Esophagus mucosa (tissue), 1 donor: ENCODE measurements at places on chromosomes 4 and X. TPM values are rescaled to one million over a fixed set of nuclear protein-coding genes. Genes with fewer than 3 reads are reported as not detected.
A peak's percentile ranks its signal among the peaks of the same experiment; 100 is the strongest.

GAGE1 gene
- total RNA-seq = not detected

TIMP1 gene
- total RNA-seq = 51.4 TPM

DNA sequence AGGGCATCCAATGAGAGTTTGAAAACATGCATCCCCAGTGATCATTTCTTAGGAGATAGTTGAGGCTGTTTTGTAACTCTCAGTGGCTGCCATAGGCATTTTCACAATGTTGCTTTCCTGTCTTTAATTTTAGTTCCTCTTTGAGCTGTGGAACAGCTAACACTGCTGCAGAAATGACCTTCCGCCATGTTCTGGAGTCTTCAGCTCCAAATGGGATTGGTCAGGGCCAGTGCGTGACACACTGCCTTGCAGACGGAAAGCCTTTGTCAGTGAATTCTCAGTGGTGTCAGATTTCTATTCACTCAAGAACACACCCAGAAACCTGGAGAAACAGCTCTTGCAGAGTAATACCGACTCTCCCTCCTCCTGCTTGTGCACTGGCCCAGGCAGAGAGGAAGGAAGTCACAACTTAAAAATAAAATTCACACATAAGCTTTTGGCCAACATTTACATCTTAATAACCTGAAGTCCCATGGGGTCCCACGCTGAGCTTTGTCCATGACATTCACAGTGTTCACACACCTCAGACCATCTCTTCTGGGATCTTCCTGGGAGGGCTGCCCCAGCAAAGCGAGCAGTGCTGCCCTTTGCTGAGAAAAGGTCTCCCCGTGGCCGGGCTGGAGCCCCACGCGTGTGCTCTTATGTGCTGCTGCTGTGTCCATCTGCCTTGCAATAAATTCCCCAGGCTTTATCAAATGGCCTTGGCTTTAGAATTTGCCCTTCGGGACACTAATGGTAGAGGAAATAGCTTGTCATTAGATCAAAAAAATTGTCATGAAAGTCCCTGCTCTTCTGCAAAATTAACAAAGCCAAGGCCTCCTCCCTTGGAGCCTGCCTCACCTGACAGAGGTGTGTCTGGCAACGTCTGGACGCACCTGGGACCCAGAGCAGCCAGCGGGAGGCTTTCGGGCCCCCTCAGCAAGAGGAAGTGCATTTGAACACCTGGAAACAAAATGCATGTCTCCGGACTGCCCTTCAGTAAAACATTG is 126.8 kb downstream of the IRF2 start:
- ATAC-seq = peak; percentile 87

DNA sequence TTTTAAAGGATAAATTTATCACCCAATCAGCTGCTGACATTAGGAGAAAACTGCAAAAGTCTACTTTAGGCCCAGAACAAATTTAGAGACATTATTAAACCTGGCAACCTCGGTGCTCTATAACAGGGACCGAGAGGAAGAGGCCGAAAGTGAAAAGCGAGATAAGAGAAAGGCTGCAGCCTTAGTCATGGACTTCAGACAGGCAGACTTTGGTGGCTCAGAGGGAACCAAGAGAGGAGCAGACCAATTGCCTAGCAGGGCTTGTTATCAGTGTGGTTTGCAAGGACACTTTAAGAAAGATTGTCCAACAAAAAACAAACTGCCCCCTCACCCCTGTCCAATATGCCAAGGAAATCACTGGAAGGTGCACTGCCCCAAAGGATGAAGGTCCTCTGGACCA is 12.8 kb upstream of the UGT2B10 start:
- ATAC-seq = no peak
